Dermis blood vessel endothelial cell (primary cell): ENCODE measurements at places on chromosomes 2 and 18.

DNA sequence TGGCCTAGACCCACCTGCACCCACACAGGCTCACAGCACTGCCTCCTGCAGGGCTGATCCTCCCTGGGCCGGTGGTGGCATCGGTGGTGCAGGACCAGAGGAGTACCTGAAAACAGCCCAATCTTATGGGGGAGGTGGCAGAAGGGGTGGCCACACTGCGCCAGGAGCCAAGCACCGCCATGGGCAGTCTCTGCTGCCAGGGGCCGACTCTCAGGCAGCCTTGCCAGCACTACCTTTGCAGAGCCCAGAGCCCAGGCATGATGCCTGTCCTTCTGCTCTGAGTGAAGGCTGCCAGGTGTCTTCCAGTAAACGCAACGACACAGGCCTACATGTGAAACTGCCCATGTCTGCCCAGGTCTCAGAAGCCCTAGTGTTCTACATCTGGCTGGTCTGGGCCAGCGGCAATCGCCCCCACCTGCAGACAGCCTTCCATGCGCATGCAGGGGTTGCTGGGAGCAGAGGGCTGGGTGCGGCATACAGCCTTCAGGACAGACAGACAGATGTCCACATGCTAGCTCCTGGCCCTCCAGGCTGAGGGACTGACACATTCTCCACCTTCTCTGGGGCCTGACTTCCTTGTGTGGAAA, 6.8 kb downstream of the HS6ST1 start:
- no peak for DNase-seq

DNA sequence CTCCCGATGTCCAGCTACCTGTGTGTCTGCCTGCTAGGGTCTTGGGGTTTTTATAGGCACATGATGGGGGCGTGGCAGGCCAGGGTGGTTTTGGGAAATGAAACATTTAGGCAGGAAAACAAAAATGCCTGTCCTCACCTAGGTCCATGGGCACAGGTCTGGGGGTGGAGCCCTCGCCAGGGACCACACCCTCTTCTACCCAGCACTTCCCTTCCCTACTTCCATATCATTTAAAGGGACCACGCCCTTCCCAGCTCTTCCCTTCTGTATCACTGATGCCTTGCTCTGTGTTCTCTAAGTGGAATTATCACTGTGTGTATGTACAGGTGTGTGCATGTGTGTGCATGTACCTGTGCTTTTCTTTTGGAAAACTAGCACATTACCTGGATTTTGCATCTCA, 6.3 kb downstream of the UGT1A1 start:
- DNase-seq, result no peak

DNA sequence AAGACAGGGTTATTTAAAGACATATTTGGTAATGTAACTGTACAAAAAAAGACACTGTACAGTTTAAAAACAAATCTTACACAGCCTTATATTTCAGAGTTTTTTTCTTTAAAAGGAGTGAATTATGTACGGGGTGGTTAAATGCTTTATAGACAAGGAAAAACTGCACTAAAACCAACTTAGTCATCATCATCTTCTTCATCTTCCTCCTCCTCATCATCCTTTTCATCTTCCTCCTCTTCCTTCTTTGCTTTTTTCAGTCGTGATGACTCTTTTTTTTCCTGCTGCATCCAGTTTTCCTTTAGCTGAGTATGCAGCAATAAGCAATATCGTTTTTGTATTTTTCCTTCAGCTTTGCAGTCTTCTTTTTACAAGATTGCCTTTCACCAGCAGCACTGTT, 14.6 kb upstream of the MBOAT2 start:
- DNase-seq, result no peak

DNA sequence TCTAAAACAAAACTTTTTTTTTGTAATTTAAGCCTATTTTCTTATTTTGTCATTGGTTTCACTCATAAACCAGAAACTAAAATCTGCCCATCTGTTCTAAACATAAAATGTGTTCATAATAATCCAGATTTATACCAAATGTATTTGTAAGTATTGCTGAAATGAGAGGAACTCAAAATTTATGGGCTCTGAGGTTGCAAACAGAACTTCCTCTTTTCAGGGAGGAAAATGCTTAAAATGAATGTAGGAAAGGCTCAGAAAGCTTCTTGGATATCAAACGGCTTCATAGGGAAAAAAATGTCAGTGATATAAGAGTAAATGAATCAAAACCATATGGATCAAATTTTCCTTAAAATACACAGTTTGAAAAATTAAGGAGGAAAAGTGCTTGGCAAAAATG, 83.9 kb downstream of the PAX3 start:
- DNase-seq, result no peak

DNA sequence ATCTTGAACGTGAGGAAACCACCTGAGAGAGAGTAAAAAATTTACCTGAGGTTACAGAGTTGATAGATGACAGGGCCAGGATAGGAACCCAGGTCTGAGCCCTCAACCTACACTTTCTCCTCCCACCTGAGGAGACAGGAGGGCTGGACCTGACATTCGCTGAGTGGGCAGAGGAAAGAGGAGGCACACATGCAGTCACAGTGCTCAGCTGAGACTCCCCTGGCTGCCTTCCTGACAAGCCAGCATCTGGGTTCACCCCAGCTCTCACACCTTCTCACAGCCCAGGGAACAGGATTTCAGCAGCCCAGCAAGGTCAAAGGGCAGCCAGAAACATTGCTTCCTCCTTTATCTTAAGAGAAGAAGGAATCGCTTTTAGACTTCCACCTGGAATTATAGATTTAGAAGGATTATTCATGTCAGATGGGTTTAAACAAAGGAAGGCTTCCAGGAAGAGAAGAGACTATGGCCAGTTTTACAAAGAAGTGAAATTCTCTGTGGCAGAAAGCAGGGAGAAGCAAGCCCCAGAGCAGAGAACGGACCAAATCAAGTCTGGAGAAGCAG, 18.1 kb upstream of the PKDCC start:
- no peak for DNase-seq

DNA sequence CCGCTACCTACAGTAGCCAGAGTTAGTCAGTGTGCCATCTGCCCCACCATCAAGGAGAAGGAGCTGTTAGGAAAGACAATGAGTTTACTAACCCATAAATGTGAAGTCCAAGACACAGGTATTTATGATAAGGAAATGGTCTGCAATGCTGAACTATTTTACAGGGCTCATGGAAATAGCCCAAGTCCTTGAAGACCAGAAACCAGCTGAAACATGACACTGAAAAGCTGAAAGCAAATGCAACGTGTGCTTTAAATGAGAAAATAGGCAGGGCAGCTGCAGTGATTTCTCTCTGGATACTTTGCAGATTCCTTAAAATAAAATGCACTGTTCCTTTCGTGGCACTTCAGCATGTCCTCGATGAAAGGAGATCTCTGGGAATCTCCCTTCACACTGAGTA, 256.4 kb upstream of the TCF4 start:
- no peak for DNase-seq

DNA sequence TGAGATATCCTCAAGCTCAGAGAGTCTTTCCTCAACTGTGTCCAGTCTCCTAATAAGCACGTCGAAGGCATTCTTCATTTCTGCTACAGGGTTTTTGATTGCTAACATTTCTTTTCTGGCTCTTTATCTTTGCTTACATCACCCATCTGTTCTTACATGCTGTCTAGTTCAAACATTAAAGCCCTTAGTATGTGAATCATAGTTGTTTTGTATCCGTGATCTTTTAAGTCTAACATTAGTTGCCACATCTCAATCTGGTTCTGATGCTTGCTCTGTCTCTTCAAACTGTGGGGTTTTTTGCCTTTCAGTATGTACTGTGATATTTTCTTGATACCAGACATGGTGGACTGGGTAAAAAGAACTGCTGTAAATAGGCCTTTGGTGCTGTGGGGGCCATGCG, 235.2 kb downstream of the SH3RF3 start:
- DNase-seq, result no peak

DNA sequence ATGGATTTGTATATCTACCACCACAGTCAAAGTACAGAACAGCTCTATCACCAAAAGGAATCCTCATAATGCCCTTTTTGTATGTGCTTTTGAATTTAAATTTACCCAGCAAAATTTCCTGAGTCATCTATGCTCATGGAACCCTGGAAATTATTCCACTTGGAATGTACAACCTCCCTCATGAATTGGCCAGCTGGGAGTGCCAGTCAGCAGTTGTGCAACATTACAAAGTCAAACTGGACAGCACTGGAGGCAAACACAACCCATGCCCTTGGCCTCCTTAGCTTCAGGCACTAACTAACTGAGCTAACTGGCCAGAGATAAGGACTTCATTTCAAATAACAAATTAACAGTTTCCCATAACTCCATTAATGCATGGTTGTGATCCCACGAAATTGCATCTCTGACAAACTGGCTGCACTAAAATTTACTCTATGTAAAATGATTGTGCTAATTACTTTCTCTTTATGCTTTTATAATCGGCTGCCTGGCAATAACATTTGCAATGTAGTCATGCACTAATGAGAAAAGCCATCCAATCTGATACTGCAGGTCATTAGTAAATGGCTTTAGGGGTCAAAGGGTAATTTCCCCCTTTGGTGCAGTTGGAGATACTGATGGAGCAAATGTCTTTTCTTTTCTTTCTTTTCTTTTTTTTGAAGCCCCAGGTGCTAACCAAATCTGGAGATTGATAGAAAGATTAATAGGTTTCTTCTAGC, 270.5 kb downstream of the ACTR3 start:
- no peak for DNase-seq

- peak; percentile 80 for DNase-seq
Measured at GRCh38 chr2:235669983-235670962, 176.4 kb downstream of the AGAP1 start.

DNA sequence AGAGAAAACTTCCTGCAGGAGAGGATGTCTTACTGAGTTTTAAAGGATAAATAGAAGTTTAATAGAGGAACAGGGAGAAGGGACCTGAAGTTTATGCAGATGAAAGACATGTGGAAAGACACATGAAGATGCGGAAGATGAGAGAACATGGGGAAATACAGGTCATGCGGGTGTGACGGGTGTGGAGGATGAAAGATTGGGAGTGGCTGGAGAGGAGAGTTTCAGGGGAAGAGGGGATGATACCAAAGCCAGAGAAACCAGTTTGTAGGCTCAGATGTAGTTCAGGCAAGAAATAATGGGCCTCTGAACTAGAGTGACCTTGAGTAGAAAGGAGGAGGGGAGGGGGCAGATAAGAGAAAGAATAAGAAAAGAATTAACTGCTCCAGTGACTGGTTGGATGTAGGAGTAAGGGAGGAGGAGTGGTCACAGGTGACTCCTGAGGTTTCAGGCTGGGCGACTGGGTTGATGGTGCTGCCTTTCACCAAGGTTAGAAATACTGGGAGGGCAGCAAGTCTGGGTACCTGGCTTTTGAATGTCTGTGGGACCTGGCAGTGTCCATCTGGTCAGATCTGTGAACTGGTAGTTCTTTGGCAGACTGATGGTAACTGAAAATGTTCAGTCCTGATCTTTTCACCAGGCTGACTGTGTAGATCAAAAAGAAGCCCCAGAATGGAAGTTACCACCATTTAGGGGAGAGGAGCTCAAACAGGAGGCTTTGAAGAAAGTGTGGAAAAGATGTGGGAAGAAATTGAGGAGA, 69.4 kb downstream of the TET3 start:
- DNase-seq, result no peak

- no peak for DNase-seq
Measured at GRCh38 chr2:60629305-60629662, 75.8 kb upstream of the BCL11A start.

- no peak for DNase-seq
Measured at GRCh38 chr2:73892631-73893329, at the start of gene ACTG2. TSS of gene ACTG2 (plus strand) at chr2:73893008. CDS start at chr2:73901312, 8,304 bp downstream.

DNA sequence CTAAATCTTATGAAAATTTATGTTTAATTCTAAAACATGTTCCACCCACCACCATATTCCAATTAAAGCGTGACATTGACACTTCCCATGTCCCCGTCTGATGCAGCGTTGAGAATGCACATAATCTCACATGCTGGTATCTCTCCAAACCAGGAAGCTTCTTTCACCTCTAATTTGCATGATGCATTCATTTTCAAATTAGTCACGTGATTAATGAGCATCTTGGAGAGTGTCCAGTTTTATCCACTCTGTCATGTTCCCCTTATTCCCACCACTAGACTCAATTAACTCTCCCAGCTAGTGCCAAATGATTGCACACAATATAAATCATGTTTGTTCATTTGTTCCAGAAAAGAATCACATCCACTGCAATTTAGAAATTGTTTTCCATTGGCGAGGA, 105.8 kb downstream of the RIT2 start:
- no peak for DNase-seq
